ENCODE measurements at places on chromosomes 2 and 18.

- no peak for DNase-seq
These were observed 30.0 kb upstream of the BARD1 start for GRCh38 chr2:214839464-214839863.

GRCh38 chr18:39491408-39491807, 1925.8 kb upstream of the CELF4 start:
- DNase-seq, result no peak

GRCh38 chr18:50115095-50115494, 79.9 kb downstream of the MYO5B start:
- DNase-seq, result no peak

GRCh38 chr2:120344976-120345581, 857 bp upstream of the INHBB start:
- no peak for DNase-seq

- DNase-seq, result no peak
These were observed 359.2 kb downstream of the GALR1 start for GRCh38 chr18:77608807-77609206.

DNA sequence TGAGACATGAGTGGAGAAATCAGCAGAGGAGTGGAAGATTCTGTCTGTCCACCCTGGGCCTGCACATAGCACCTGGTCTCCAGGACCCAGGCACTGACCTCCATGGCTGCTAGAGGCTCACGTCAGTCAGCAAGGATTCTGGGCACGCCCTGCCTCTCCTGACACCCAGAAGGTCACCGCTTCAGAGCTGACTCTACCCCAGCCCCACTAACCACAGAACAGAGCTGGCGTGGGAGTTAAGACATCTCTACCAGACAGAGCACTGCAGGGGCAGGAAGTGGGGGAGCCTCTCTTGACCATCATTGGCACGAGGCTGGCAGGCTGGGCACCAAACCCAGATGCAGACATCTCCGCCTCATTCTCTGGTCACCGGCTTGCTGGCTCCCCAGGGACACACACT, 3.0 kb downstream of the ADCY3 start:
- no peak for DNase-seq

GRCh38 chr2:53859206-53860181, at the start of gene GPR75:
TSS of gene GPR75 (minus strand) at chr2:53859967. CDS start at chr2:53854756, 5,211 bp downstream.
- no peak for DNase-seq

- no peak for DNase-seq
These were observed 129.3 kb upstream of the UNC80 start for GRCh38 chr2:209642146-209642820.

DNA sequence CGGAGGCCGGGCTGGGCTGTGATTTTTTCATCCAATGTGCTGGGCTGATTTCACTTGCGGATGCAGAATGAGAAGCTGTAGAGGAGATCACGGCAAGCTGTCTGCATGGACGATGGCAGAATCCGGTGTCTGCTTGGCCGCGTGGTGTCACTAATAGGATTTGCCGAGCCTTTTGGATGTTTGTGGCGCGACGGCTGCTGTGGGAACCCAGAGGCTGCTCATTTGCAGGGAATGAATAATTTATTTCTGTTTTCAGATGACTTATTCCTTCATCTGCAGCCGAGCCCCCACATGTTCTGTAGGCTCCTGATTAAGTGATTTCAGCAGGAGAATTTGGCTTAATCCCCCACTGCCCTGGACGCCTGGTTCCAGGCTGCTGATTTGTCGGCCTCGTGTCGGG, 62.6 kb downstream of the ODC1 start:
- DNase-seq, result no peak

DNA sequence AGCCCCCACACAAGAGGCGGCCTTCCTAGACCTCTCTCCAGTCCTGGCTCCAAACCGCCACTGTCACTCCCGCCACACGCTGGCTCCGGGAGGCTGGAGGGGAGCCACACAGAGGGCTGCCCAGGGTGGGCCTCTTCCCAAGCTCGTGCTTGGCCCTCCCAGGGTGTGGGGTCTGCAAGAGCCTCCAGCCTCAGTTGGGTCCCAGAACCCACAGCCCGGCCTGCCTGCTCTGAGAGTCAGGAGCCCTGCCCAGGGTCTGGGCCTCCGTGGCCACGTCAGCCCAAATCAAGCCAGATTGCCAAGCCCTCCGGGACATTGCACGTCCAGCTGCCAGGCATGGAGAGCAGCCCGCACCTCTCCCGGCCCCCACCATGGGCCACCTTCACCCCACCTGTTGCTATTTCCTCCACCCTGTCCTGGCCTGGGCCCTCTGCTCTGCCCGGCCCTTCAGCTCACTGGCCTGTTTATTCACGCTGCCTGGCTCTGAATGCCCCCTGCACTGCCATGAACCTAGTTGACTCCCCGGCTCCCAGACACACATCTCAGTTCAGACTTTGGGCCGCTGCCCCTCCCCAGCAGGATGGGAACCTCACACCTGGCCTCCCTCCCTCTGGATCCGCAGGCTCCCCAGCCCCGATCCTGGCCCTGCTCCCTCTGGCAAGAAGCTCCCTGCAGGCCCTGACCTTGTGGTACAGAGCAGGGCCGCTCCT, 61.0 kb downstream of the BIN1 start:
- no peak for DNase-seq

GRCh38 chr2:88632569-88632968, 5.3 kb upstream of the EIF2AK3 start:
- no peak for DNase-seq

GRCh38 chr18:23253630-23254029, 118.3 kb downstream of the CABLES1 start:
- no peak for DNase-seq

GRCh38 chr2:134718817-134719814, at the start of gene TMEM163:
TSS of gene TMEM163 (minus strand) at chr2:134719000.
- DNase-seq, result no peak

DNA sequence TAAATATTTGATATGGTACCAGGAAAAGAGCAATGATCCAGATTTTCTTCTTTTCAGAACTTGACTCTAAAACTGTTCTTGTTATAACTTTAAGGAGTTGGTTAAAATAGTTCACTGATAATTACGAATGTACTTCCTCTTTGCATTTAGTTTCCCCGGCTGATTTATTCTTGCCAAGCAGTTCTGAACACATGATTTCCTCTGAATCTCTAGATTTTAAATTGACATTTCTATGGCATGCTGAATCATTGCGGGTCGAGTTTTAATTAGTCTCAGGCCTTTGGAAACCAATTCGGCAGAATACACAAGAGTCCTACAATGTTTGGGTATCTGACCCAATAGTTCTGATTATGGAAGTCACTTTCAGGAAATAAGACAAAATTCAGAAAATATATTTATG, 37.3 kb upstream of the DNAH7 start:
- no peak for DNase-seq

DNA sequence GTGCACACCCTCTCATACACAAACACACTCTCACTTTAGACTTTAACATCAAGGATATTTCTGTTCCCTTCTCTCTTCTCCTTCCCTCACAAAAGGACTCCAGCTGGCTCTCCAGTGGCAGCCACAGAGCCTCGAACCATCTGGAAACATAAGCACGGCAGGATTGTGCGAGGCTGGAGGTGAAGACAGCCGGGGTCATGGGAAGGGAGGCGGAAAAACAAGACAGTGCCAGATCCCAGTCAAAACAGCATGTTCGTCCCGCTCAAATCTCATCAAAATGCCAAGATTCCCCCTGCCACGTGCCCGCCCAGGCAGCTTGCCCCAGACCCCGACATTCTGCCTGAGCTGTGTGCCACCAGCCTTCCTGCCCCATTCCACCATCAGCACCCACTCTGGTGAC, 180.3 kb downstream of the ZBTB7C start:
- DNase-seq, result no peak

DNA sequence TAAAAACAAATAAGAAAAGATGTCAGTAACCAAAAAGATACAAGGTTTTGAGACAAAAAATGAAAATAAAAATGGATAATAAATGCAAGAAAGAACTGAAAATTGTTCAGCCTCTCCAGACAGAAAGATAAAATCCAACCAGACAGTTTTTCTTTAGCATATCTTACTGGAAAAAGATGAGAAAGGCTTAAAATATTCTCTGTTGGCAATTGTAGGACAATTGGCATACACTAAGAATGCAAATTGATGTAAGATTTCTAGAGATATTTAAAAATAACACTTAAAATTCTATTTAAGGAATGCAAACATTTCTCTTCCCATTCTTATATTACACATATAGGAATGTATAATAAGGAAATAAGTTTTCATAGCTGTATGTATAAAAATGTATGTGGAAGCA, 590.6 kb downstream of the DSC3 start:
- no peak for DNase-seq

GRCh38 chr2:25853038-25853638, 25.1 kb downstream of the ASXL2 start:
- DNase-seq, result no peak

DNA sequence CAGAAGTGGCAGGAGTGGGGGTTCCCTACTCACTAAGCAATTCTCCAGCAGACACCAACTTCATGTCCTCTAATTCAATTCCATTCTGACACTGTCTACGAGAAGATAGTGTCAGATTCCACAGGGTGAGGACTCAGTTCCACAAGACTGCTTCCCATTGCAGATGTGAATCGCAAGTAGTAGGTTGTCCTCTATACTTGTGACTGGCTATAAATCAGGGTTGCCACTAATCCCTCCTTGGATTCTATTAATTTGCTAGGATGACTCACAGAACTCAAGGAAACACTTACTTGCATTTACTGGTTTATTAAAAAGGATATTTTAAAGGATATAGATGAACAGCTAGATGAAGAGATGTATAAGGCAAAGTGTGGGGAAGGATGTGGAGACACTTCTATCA, 184.1 kb upstream of the ACVR2A start:
- no peak for DNase-seq

DNA sequence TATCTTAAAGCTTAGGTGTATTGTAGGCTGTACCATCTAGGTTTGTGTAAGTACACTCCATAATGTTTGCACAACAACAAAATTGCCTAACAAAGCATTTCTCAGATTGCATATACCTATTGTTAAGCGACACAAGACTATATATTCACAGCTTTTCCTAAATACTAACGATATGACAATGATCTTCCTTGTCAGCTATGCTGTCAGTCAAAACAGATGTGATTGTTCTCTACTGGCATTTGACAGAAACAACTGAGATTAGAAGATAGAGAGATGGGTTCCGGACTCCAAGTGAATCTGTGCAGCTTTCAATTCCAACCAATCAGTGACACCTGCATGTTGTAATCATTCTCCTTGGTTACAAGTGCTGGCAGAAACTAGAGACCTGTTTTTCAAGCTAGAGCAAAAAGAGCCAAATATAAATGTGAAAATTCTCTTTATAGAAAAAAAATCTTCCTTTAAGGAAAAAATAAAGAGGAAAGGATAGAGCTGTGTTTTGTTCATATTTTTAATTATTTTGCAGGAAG, 1232.3 kb upstream of the SLC39A10 start:
- DNase-seq, result no peak

- no peak for DNase-seq
These were observed 38.0 kb downstream of the BMP10 start for GRCh38 chr2:68833162-68833561.

- DNase-seq, result no peak
These were observed 34.9 kb downstream of the SULT1C2 start for GRCh38 chr2:108323619-108324018.

DNA sequence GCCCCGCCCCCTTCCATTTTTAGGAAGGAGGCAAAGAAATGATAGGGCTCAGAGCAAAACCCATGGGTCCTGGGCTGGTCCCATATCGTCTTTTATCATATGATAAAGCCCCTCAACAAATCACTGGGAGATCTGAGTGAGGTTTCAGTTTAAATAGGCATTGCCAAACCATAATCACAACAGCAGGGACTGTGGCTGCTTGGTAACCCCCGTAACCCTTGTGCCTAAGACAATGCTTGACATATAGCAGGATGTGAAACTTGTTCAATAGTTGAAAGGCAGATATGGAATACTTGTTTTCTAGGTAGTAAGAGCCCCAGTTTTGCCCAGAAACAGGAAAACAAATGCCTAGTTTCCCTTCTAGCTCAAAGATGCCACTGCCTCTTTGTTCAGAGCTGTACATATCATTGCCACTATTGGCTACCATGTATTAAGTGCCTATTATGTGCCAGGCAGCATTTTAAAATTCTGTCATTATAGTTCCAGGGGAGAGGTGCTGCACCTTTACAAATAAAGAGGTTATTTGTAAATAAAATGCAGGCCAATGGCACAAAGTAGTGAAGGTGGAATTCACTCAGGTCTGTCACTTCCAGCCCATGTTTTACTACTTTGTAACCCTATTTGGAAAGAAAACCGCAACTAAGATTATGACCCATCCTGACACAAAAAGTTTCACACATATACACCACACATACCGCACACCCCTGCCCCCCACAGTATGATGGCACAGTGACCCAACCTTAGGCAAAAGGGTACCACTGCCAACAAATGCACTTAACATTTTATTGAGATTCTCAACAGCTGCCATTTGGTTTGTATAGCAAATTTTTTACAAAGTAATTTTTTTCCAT, 14.2 kb downstream of the NAGK start:
- DNase-seq, result no peak

DNA sequence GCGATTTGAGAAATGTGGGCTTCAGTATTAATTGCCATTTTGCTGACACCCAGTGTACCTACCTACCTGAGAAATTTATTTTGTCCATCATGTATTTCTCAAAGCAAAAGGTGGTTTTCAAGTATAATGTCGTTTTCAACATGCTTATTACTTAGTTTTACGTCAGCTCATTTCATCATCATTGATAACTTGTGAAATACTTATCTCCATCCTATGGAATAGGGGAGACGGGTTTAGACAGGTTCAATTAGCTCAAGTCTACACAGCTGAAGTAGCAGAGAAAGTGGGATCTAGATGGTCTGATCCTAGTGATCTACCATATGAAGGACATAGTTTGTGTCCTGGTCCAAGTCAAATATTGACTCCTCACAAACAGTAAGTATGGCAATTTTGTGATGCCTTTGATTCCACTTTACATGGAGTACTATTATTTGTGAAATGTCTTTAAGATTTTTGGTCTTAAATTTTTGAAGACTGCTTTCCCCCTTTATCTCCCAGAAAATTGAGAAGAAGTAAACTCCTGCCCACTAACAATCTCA, 45.1 kb downstream of the VAPA start:
- DNase-seq, result no peak

- DNase-seq, result no peak
These were observed 17.2 kb downstream of the SH3YL1 start for GRCh38 chr2:246489-247144.

GRCh38 chr2:16506366-16506765, 159.3 kb downstream of the CYRIA start:
- no peak for DNase-seq

- DNase-seq, result no peak
These were observed 514.7 kb upstream of the CDH7 start for GRCh38 chr18:65235966-65236624.
